ENCODE measurements at places on chromosomes 16 and 17.
A peak's percentile ranks its signal among the peaks of the same experiment; 100 is the strongest.

- no peak for DNase-seq
These were observed 7.4 kb upstream of the EPX start for GRCh38 chr17:58184986-58185761.

GRCh38 chr16:71648921-71649320, 22.9 kb downstream of the MARVELD3 start:
- peak; percentile 15 for DNase-seq

- DNase-seq: no peak
These were observed 561.3 kb downstream of the WWOX start for GRCh38 chr16:78660795-78661194.

- no peak for DNase-seq
These were observed 6.2 kb upstream of the SPNS3 start for GRCh38 chr17:4427505-4427904.

GRCh38 chr17:2420176-2420575, 19.3 kb upstream of the MNT start:
- DNase-seq: no peak

- DNase-seq: no peak
These were observed 5.4 kb downstream of the C17orf58 start for GRCh38 chr17:67990909-67991308.

- DNase-seq: no peak
These were observed 1.4 kb downstream of the CD19 start for GRCh38 chr16:28933171-28933570.

- DNase-seq: no peak
These were observed at the start of gene KRTAP4-16 for GRCh38 chr17:41101586-41102259. Gene KRTAP4-16 (minus strand): TSS chr17:41102209. CDS start chr17:41102209, 0 bp downstream.

DNA sequence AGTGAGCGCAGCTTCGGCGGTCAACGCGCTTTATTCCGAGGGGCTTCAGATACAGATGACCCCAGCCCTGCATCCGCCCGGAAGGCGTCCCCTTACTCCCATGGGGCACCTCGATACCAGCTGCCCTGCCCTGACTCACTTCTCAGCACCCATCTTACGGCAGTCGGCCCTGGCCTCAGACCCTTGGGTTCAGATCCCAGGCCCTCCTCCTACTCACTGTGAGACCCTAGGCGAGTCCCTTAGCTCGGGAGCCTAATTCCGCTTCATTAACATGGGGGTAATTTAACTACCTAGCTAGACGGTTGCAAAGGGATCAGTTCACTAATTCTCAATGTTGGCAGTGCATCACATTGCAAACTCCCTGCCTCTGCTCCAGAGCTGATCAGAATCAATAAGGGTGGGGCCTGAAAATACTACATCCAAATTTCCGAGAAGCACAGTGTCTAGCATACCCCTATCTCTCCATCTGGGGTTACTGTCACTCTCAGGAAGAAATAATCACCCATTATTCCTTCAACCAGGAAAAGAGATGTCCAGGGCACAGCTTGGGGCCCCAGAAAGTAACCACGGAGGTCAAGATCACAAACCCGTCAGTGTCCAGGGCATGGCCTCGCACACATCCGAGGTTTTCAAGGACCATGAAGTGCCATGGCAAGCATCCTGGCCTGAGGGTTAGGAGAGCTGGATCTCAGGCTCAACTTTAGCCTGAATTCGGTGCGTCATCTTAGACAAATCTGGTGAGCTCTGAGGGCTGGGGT, 415 bp upstream of the FLOT2 start:
- DNase-seq: no peak

- no peak for DNase-seq
These were observed 6.5 kb upstream of the UBB start for GRCh38 chr17:16374146-16374938.

DNA sequence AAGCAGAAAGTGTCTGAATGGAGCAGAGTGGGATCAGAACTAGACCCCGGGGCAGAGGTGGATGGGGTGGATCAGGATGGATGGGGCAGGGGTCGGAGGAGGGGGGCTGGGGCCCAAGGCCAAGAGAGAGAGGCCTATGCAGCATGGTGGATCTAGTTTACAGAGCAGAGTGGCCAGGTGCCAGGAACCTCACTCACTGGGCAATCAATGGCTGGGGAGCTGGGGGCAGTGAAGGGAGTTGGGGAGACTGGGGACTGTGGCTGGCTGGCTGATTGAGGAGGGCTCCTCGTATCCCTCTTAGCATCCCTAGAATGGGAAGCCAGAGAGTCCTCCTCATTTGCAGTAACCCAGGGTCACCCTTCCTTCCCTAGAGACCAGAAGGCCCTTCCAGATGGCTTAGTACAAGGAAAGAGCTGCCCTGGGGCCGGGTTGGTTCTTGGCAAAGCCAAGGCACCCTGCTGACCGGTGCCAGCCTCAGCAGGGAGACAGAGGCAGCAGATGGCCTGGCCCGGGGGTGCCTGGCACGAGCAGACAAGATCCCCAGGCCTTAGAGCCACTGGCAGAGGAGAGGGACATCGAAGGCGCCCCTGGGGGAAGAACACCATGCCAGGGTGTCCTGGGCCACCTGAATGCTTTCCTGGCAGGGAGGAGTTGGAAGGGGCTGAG, 36.8 kb downstream of the SRCIN1 start:
- no peak for DNase-seq

GRCh38 chr17:32672711-32673110, 185.9 kb downstream of the CDK5R1 start:
- no peak for DNase-seq

GRCh38 chr16:85391175-85391707, 221.9 kb upstream of the GSE1 start:
- no peak for DNase-seq

DNA sequence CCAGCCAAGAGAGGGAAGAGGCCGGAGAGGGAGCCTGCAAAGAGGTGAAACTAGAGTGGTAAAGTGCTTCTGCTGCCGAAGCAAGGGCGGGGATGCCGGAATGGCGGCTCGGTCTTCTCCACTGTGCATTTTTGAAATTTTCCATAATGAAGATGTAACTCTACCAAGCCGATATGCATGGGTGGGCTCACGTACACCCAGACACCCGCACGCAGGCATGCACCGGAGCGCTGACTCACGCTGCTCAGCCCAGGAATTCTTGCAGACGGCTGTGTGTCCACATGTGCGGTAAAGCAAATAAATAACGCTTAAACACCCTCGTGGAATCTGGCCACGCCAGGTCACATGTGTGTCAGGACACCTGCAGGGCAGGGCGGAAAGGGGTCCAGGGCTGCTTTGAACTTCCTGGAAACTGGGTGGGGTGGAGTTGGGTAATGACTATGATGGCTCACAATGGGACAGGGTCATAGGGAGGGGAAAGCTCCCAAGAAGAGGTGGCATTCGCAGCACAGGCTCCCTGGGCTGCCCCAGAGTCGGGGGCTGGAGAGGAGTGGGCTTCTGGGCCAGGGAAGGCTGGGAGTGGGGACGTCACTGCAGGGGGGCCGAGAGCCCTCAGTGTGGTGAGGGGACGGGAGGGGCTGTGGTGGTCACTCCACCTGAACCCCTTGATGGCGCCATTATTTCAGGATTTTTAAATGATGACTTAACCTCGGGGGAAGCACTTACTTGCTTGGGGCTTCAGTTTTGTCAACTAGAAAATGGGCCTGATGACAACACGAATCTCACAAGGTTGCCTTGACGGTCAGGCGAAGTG, 265.5 kb downstream of the PARN start:
- DNase-seq: peak; percentile 87

DNA sequence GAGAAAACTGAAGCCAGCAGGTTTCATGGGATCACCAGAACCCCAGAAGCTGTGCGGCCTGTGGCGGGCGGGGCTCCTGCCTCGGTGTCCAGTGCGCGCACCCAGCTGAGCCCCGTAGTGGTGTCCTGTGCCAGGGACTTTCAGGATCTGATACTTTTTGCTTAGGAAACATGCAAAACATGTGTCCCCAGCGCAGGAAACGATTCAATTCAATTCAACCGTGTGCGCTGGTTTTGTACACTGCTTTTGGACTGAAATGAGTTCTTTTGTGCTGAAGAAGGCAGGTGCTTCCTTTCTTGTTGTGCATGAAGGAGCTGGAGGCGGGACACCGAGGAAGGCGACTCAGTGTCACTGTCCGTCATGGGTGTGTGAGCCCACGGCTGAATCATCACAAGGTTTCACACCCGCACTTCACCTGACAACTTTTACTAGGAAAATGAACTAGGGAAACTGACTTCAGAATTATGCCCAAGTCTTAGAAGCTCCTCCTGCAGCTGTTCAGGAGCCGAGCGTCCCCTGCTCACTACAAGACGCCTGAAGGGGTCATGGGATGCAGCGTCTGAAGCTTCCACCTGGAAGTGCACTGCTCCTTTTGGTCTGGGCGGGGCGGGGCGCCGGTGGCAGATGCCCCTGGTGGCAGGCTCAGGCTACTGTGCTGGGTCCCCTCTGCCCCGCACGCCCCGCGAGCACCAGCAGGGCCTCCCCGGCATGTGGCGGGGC, 31.4 kb upstream of the ZNF750 start:
- no peak for DNase-seq

GRCh38 chr16:3949287-3949686, 68.8 kb upstream of the CREBBP start:
- DNase-seq: no peak

- peak; percentile 68 for DNase-seq
These were observed 24.9 kb downstream of the SBK1 start for GRCh38 chr16:28317040-28317880.

DNA sequence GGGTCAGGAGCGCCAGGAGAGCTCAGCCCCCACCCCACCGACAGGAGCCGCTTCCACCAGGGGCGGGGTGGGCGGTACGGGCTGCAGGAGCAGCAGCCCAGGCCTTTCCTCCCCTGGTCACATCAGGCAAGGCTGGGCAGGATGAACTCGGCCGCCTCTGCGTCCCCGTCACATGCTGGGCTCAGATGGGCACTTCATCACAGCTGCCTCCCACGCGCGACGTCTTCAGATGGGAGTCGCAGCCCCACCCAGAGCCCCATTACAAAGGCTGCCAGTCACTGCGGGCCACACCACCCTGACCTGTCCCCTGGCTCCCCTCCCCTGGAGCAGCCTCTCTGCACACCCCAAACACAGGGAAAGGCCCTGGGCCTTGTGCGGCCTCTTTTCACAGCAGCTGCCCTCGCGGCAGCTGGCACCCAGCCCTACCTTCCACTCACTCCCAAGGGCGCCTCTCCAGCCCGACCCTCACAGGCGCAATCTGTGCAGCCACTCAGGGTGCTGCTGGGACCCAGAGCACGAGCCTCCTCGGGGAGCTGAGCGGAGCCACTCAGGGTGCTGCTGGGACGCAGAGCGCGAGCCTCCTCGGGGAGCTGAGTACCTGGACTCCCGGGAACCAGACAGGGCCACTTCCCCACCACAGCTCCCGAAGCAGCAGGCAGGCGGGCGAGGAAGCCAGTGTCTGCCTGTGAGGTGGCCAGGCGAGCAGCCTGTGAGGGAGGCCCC, 4.7 kb downstream of the ZNF598 start:
- DNase-seq: no peak

DNA sequence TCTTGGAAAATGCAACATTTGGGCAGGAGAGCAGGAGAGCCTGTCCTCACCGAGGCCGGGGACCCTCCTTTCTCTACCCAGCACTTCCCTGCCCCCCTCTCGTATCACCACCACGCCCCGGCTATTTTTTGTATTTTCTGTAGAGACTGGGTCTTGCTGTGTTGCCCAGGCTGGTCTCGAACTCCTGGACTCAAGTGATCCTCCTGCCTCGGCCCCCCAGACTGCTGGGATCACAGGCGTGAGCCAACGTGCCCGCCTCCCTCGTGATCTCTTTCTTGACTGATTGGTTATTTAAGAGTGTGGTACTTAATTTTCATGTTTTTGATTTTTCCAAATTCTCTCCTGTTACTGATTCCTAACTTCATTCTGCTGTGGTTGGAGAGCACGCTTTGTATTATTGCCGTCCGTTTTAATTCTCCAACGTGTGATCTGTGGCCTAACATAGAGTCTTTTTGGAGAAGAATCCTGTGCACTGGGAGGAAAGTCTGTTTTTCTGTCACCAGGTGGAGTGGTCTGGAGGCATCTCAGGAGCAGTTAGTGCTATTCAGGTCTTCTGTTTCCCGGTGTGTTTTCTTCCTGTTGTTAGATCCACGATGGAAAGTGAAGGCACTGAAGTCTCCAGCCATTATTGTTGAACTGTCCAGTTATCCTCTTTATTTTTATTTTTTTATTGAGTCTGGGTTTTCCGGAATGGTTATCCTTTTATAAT, 40.4 kb downstream of the ZNF778 start:
- no peak for DNase-seq

DNA sequence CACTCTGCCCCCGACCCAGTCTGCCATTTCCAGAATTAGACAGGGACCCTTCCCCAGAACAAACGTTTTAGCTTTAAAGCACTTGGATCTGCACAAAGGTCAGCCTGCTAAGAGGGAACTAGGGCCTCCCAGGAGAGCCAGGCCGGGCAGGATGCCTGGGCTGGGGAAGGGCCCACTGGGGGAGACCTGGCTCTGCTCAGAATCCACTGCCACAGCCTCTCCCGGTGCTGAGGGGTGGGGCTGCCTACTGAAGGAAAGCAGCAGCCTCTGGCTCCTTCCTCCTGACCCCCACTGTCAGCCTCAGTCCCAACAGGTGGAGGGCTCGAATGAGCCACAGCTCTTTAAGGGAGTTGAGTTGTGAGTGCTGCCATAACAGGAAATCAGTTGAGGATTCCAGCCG, 1.7 kb downstream of the YBX2 start:
- no peak for DNase-seq

GRCh38 chr16:31182391-31182790, 2.5 kb downstream of the FUS start:
- no peak for DNase-seq

DNA sequence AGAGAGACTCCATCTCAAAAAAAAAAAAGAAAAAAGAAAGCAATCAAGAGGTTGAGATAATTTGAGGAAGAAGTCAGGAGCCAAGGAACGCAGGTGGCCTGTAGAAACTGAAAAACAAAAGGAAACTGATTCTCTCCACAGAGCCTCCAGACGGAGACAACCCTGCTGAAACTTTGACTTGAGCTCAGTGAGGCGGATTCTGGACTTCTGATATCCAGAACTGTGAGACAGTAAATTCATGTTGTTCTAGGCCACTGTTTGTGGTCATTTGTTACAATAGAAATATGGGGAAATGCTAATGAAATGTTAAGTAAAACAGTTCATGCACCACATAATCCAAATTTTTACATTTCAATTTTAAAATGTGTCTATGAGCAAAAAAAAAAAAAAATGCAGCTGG, 5.2 kb downstream of the MBTPS1 start:
- DNase-seq: no peak

- DNase-seq: peak; percentile 84
These were observed 913 bp upstream of the NOG start for GRCh38 chr17:56592487-56593085.

DNA sequence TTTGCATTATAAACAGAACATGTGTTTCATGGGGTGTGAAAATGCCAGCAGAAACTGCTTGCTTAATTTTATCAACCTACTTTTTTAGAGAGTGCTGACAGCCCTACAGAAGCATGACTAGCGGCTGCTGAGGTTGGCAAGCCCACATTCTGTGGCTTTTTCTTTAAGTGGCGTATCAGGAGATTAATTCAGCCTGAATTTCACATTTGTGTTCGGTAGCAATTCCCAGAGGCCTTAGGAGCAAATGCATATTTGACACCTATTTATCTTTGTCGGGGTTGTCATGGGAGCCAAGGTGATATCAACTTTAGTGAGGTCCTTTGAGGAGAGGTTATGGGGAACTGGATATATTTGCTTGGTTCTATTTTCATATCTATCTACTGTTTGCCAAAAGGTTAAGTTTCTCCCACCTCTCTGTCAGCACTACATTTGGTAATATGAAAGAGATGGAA, 140.9 kb downstream of the KCNJ2 start:
- DNase-seq: no peak
